HCEC 1CT (cell line): ENCODE measurements at places on chromosomes 7 and 10.
A peak's percentile ranks its signal among the peaks of the same experiment; 100 is the strongest.

- DNase-seq: no peak
Observed at GRCh38 chr10:101901340-101901739, 57.7 kb upstream of the KCNIP2 start.

- no peak for DNase-seq
Observed at GRCh38 chr7:86667732-86668131, 24.0 kb downstream of the GRM3 start.

- peak; percentile 9 for DNase-seq
Observed at GRCh38 chr10:65618126-65618525, 1307.7 kb upstream of the LRRTM3 start.

GRCh38 chr10:97207131-97207530 lies 21.4 kb upstream of the SLIT1 start:
- DNase-seq: no peak

DNA sequence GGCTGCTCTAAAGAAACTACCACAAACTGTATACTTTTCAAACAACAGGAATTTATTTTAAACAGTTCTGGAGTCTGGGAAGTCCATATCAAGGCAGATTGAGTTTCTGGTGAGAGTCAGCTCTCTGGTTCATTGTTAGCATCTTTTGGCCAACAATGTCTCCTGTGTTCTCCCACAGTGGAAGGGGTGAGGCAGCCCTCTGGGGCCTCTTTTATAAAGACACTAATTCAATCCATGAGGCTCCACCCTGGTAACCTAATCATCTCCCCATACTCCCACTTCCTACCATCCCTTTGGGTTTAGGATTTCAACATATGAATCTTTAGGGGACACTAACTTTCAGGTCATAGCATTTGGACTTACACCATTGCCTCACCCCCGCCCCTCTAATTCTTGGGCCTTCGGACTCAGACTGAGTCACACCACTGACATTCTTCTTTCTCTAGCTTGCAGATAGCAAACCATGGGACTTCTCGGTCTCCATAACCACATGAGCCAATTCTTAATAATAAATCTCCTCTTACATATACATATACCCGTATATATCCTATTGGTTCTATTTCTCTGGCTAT lies 64.3 kb upstream of the ANTXRL start:
- DNase-seq: no peak

GRCh38 chr7:128217030-128217805 lies 23.9 kb upstream of the LEP start:
- DNase-seq: peak; percentile 97

DNA sequence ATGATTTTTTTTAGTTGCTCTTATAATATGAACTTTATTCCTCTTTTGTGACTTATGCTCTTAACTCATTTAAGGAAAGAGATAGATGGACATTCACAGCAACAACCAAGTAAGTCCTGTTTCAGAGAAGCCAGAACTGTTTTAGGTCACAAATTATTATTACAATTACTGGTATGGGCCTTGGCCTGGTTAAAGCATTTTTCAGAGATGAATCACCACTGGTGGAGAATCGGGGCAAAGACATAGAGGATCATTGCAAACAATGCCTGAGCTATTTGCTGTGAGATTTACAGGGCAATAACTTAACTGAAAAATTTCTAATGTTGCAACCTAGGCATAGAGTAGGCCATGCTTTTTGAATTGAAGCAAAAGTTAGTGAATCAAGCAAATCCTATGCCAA lies 138.0 kb upstream of the YAE1 start:
- peak; percentile 25 for DNase-seq

DNA sequence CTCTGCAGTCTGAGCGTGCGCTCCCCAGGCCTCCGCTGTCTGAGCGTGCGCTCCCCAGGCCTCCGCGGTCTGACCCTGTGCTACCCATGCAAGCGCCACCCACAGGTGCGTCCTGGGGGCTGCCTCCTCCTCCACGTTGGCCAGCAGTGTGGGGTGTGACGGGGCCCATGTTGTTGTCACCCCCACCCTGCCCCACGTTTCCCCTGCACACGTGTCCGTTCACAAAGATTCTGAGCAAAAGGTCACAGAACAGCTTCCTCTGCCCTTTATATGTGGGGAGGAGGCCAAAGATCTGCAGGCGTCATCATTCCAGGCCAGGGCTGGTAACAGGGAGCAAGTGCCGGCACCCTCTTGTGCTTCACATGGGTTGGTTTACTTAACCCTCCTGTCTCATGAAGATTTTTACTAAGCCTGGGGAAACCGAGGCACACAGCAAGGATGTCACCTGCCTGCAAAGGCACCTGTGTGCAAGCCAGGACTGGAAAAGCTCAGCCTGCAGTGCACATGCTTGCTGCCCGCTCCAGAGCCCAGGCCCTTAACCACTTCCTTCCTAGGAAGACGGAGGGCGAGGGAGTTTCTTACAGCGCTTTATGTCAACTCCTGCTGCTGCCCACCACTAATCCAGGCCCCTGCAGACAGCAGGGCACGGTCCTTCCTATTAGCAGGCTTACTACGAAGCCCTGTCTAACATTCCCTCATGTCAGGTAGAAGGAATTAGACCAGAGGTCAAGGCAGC lies 4.8 kb downstream of the GPR146 start:
- DNase-seq: no peak

DNA sequence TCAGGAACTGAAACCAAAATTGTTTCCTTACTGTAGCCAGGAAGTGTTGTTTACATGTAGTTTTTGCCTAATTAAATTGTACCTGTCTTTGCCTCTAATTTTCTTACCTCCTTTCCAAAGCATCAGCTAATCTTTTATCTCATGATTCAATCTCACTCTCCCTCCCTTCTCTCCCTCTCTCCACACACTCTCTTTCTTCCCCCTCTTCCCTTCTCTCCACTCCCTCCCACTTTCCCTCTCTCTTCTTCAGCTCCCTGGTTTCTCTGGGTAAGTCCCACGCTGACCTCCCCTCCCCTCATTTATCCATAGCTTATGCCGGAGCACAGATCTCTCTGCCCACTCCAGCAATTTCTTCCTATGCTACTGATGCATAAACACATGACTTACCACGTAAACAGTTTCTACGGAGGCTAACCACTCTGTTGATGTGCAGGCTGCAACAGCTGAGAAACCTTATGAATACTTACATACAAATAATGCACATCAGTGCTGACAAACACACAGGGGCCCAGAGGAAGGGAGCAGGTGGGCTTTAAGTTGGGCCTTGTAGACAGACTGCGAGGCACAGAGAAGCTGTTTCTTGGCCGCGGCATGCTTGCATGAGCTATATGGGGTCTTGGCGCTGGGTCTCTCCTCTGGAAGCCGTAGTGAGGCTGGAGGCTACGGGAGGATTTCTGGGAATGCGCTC lies 174.4 kb upstream of the PLXNA4 start:
- DNase-seq: no peak

DNA sequence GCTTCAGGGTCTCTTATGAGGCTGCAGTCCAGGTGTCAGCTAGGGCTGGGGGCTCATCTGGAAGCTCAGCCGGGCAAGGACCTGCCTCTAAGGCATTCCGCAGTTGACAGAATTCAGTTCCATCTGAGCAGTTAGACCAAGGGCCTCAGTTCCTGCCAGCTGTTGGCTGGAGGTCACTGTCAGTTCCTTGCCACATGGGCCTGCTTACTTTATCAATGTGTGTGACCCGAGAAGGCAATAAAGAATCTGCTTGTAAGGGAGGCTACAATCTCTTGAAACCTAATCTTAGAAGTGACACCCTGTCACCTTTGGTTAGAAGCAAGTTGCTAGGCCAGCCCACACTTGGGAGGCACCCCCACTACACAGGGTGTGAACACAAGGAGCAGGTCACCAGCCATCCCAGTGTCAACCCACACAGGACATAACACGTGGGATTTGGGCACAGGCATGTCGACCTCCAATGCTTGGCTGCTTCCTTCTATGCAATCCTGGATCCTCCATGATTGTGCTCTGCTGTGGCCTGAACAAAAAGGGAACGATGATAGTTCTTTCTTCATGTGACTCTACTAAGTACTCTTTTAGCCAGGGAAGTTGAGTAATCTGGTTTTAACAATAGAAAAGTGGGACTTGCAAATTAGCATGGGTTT lies 41.8 kb downstream of the MTURN start:
- no peak for DNase-seq

- no peak for DNase-seq
Observed at GRCh38 chr7:134483296-134483695, 24.4 kb upstream of the AKR1B1 start.

DNA sequence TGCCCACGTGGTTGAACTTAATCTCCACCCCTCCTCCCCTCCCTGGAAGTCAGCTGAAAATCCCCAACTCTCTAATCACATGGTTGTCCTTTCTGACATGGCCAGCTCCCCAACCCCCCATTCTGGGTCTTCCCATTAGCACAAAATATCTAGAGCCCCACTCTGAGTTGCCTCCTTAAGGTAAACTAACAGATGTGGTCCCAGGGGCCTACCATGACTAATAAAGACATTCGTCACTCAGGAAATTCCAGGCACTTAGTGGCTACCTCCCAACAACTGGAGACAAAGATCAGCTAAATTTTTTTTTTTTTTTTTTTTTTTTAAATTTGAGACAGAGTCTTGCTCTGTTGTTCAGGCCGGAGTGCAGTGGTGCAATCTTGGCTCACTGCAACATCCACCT lies 21.1 kb downstream of the CCDC126 start:
- peak; percentile 73 for DNase-seq

DNA sequence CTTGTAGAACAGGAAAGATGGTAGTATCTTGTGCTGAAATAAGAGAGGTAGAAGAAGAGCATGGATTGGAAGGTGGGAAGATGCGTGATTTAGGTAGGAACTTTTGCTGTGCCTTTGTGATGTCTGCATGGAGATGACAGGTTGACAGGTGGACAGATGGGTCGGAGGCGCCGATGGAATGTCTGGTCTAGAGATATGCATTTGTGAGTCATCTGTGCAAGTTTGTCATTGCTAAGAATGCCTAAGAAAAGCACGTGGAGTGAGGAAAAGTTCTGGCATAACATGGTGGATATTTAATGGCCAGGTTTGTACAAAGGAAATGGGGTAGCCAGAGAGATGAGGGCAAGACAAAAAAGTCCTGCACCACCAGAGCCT lies 76.0 kb upstream of the ARMC3 start:
- no peak for DNase-seq

DNA sequence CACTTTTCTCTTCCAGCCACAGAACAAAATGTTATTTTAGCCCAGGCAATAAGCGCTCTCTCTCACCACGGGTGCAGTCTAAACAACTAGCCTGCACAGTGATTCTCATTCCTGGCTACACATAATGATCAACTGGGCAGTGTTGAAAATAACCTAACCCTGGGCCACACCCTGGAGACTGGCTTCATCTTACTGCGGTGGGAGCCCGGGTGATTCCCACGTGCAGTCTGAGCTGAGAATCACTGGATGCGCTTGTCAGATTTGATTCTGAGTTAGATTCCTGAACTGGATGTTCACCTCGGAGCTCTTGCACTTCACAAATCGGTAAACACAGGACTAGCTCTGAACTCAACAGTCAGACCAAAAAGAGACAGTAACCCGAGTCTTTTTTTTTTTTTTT lies 14.9 kb downstream of the ZC3HAV1 start:
- no peak for DNase-seq

GRCh38 chr7:20343205-20343604 lies 12.5 kb downstream of the ITGB8 start:
- DNase-seq: no peak

GRCh38 chr7:91046322-91047089 lies 217.7 kb upstream of the FZD1 start:
- no peak for DNase-seq

GRCh38 chr7:31856337-31856736 lies 169.3 kb downstream of the PPP1R17 start:
- DNase-seq: no peak

- no peak for DNase-seq
Observed at GRCh38 chr10:83522456-83522855, 616.9 kb upstream of the GHITM start.

GRCh38 chr10:44949915-44950314 lies 9.7 kb upstream of the RASSF4 start:
- DNase-seq: no peak

DNA sequence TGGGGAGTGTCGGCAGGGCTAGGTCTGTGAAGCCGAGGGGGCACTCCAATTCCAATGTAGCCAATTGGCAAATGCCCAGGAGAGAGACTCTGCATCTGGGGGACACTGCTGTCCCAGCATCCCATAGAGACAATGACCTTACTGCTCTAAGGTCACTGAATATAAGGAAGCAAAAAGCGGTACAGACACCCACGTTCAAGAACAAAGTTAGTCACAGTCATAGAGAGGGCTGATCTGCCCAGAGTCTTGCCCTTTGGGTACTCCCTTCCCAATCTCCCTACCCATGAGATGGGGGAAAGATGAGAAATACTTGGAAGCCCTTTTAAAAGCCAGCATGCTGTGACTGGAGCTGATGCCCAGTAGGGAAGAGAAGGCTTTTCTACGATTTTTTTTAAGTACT lies 76.3 kb upstream of the GSDME start:
- no peak for DNase-seq

- no peak for DNase-seq
Observed at GRCh38 chr10:115026056-115026745, 67.0 kb upstream of the ATRNL1 start.

GRCh38 chr10:88735661-88736060 lies 24.2 kb upstream of the LIPN start:
- DNase-seq: peak; percentile 70

DNA sequence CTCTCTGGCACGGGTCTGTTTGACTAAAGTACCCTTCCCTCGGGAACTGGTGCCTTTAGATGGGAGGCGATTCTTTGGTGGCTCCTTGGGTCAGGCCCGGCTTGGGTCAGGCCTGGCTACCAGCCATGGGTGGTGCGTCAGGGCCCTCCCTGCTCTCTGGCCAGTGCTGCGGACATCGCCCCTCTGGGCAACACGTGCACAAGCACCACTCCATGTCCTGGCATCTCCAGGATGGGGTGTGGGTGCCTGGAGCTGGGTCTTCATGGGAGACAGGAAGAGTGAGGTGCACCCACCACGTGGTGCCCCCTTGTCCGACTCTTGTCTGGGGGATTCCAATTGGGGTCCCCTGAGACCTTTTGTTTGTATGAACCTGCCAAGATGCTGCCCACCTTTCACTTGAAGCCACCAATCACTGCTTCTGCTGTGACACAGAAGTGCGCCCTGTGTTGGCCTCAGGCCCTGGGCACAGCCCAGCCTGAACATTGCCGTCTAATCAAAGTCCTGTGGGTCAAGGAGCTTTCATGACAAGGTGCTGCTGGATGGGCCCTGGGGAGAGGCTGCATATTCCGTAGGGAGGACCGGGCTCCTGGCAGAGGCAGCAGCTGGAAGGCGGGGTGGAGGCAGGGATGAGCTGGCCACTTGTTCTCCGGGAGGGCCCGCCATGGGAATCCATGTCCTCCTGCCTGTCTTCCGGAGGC lies 11.1 kb upstream of the PWWP2B start:
- no peak for DNase-seq

DNA sequence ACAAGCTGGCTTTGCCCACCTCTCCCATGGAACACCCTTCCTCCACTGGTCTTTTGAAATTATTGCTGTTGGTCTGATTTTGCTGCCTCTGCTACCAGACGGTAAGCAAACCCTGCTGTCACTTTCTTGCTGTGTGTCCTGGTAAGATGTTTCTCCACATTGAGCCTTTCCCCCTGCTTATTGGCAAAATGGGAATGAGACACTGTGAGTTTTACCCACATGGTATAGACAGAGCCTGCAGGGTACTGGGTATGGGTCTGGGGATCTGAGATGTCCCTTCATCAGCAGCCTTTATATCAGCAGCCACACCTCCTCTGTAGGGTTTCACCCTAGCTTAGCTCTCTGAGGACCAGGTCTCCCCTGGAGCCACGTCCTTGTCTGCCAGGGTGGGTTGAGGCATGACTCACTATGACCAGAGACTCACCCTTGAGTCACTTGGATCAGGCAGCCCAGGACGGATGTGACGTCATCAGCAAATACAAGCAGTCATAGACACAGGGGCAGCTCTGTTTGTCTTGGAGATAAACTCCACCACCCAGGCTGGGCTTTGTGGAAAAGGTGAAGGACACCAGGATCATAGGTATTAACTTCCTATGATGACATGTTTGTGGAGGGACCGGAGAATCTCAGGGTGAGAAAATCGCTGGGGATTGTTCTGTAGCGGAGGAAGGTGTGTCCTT lies 17.9 kb upstream of the BAIAP2L1 start:
- DNase-seq: peak; percentile 98
